ENCODE measurements at places on chromosomes 1 and 21. TPM values are rescaled to one million over a fixed set of nuclear protein-coding genes. Genes with fewer than 3 reads are reported as not detected.

OPRD1 gene
- total RNA-seq = 0.44 TPM

RIPK4 gene
- 0.18 TPM for total RNA-seq

FAM72D gene
- total RNA-seq = 0.46 TPM

WDR26 gene
- 65.6 TPM for total RNA-seq

Data from adrenal gland (tissue), 19 donors.